ENCODE measurements at places on chromosomes 6 and 20.
A peak's percentile ranks its signal among the peaks of the same experiment; 100 is the strongest.

GRCh38 chr6:7033202-7033601 lies 74.6 kb upstream of the RREB1 start:
- no peak for DNase-seq

DNA sequence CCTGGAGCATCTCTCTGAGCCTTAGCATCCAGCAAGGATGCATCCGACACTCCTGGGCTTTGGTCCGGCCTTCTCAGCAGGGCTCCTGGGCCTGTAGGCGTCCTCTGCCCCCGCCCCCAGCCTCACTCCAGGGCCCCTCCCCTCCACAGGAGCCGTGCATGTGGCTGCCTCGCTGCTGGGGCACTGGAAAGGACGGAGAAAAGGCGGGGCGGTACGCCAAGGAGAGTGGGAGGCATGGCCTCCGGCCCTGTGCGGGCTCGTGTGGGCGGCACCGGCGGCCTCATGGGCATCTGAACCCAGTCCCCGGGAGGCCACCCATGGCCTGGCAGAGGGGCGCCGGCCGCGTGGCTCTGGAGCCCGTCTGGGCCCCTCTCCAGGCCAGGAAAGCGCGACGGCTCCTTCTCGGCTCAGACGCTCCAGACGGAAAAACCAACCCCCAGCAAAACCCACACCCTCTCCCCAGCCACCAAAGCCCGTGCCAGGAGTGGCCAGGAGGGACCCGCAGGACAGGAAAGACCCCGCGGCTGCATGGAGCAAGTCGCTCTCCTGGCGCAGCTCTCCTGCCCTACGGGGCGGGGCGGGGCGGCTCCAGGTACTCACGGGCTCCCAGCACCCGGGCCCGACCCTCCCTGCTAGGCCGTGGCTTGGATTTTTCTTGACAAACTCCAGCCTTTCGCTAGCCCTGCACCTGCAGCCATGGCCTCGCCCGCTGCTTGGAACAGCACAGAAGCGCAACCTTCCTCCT lies 419.9 kb downstream of the QKI start:
- no peak for DNase-seq

DNA sequence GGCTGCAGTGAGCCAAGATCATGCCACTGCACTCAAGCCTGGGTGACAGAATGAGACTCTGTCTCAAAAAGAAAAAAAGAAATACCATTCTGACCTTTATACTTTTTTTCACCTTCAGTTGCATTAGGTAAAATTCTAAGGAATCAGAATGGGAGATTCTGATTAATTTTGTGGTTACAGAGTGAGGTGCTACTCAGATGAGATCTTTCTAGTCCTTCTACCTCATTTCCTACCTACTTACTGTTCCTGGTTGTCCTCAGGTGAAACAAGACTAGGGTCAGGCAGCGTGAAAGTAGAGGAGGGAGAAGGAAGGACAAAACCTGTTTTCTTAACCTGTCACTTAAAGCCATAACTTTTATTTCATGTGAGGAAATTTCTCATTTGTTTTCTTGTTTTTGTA lies 63.7 kb downstream of the MTFR2 start:
- no peak for DNase-seq

DNA sequence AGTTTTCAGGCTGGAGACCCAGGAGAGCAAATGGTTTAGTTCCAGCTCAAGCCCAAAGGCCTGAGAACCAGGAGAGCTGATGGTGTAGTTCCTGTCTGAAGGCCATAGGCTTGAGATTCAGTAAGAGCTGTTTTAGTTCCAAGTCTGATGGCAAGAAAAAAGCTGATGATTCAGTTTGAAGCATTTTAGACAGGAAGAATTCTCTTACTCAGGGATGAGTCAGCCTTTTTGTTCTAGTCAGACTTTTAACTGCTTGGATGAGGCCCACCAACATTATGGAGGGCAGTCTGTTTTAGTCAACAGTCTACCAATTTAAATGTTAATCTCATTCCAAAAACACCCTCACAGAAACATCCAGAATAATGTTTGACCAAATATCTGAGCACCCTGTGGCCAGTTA lies 2.5 kb downstream of the ZSCAN26 start:
- DNase-seq = no peak

- no peak for DNase-seq
Observed at GRCh38 chr6:144922120-144922722, 637.1 kb downstream of the UTRN start.

GRCh38 chr6:3912361-3913076 lies 63.3 kb downstream of the FAM50B start:
- no peak for DNase-seq

GRCh38 chr6:36825994-36826393 lies 13.2 kb downstream of the CPNE5 start:
- DNase-seq = no peak

- no peak for DNase-seq
Observed at GRCh38 chr6:63663147-63663955, 27.7 kb downstream of the PHF3 start.

DNA sequence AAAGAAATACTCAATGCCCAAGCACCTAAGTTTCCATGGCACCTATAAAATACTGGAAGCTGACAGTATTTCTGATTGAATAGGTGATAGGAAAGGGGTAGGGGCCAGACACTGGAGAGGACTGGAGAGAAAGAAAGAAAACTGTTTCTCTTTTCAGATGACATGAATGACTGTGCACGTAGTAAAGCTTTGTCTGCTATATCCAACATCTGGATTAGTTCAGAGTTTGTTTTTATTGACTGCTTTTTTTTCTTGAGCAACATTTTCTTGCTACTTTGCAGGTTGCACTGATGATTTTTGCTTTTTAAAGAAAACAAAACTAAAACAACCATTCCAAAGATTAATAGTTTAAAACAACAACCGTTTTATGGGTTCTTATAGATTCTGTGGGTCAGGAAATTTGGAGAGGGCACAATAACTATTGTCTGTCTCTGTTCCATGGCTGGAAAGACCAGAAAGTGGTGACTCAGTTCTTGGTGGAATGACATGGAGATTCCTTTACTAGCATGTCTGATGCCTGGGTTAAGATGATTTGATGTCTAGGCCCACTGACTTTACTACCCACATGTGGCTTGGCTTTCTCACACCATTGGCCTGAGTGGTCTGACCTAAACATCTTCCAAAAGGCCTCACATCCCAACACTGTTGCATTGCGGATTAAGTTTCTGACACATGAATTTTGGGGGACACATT lies 12.2 kb upstream of the LRP11 start:
- no peak for DNase-seq

GRCh38 chr6:151388997-151389617 lies 2.3 kb downstream of the ZBTB2 start:
- DNase-seq = no peak

GRCh38 chr6:26217714-26218075 lies 130.5 kb downstream of the HFE start:
- DNase-seq = no peak

DNA sequence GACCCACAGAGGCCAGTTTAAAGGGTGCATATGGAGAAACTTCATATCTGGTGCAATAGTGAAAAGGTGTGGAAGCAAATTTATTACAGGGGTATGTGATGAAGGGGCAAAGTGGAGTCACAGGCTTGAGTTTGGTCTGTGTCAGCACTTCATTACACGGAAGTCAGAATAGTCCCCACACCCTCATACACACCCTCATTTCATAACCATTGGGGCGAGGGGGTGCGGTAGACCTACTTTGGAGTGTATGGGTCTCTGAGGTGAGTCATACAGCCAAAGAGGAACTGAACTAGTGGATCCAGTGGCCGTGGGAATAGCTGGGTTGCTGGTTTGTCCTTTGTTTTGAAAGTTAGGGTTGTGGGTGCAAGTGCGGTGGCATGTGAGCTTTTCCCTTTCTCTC lies 3.3 kb downstream of the TM9SF4 start:
- no peak for DNase-seq

DNA sequence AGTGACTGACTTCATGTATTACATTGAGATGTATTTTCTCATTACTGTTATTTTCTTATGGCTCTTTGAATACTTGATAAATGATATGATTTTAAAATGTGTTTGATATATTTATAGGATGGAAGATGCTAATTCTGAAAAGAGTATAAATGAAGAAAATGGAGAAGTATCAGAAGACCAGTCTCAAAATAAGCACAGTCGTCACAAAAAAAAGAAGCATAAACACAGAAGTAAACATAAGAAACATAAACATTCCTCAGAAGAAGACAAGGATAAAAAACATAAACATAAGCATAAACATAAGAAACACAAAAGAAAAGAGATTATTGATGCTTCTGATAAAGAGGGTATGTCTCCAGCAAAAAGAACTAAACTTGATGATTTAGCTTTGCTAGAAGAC lies 47.5 kb downstream of the FAM217A start:
- DNase-seq = no peak

GRCh38 chr20:32823078-32823477 lies 3.3 kb downstream of the MAPRE1 start:
- DNase-seq = no peak

- no peak for DNase-seq
Observed at GRCh38 chr6:156390621-156391020, 386.6 kb upstream of the ARID1B start.

GRCh38 chr20:3193806-3194616 lies 10.5 kb downstream of the DDRGK1 start:
- DNase-seq = no peak

DNA sequence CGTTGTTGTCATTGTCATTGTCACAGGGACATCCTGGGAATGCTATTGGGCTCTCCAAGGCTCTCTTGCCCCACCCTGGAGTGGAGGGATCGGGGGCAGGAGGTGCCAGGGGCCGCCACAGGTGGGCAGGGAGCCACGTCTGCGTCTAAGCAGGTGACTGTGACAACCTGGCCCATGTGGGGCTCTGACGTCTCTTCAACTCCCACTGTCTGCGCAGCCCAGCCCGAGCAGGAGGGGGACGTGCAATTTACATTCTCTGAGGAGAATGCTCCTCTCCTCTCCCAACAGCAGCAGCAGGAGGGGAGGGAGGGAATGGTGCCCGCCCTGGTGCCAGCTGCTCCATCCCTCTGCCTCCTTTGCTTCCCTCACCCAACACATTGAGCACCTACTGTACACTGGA lies 50.1 kb downstream of the GRM4 start:
- no peak for DNase-seq

- no peak for DNase-seq
Observed at GRCh38 chr6:92723390-92723931, 695.9 kb downstream of the EPHA7 start.

- no peak for DNase-seq
Observed at GRCh38 chr6:142811923-142812322, 133.1 kb downstream of the HIVEP2 start.

DNA sequence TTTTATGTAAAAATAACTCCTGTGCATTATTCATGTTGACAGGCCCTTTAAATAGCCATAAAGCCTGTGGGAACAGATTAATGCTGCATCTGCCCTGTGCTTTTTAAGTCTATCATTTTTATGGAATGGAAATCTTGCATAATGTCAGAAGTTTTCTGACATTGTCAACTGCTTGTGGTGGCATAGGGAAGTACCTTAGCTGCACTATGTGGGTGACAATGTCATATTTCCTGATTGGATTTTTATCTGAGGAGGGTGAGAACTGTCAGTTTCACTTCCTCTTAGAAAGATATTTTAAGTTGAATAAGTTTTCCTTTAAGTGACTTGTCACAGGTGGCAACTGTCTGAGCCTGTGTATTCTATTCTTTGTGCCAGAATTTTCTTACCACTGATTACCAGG lies 267.9 kb downstream of the PLCB1 start:
- no peak for DNase-seq

GRCh38 chr6:366389-367297 lies 24.9 kb upstream of the IRF4 start:
- no peak for DNase-seq

GRCh38 chr6:20652299-20653084 lies 118.2 kb downstream of the CDKAL1 start:
- no peak for DNase-seq

- DNase-seq = no peak
Observed at GRCh38 chr20:57220337-57221145, 45.9 kb downstream of the BMP7 start.

- no peak for DNase-seq
Observed at GRCh38 chr20:22829356-22829755, 205.8 kb upstream of the SSTR4 start.

- no peak for DNase-seq
Observed at GRCh38 chr6:6919173-6919572, 188.6 kb upstream of the RREB1 start.

DNA sequence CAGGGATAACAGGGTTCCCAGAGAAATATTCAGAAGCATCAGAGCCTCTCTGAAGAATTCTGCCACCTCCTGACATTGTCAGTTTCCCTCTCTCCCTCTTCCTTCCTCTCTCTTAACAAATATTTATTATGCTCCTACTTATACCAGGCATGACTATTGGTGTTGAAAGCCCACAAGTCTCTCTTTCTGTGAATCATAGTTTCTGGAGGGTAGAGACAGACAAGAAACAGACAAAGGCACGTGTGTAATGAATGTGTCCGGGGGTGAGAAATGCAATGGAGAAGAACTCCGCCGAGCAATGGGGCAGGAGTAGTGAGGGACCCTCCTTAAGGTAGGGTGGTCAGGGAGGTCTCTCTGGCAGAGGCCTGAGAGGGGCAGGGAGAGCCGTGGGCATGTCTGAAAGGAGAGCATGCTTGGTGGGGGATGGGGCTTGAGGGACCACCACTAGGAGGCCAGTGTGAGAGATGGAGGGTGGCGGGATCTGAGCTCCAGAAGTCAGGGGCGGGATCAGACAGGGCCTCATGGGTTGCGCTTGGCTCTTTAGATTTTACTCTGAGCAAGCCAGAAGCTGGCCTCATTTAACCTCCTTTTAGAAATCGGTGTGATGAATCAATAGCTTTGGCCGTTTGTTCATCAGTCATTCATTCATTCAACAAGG lies 57.3 kb downstream of the EYA2 start:
- DNase-seq = no peak

DNA sequence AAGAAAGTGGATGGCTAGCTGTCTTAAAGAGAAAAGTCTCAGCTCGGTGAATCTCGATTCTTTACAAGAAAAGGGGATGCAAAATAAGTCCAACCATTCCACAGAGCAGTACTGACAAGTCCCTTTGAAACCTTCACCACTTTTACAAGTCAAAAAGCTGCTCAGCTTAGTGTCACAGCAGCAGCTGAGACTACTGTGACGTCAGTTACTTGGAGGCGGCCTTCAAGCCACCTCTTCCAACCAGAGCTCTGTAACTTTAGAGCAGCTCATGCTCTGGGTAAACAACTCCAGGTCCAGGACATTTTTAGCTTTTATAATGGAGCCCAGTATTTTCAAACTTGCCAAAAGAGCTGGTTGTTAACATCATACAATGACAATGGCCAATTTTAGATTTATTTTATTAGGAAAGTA lies at the start of gene KIAA0408:
TSS of gene KIAA0408 (minus strand) at position 159 of the 411 bp plus-strand sequence. CDS start 5,408 bp downstream, outside the sequence.
- peak; percentile 49 for DNase-seq

DNA sequence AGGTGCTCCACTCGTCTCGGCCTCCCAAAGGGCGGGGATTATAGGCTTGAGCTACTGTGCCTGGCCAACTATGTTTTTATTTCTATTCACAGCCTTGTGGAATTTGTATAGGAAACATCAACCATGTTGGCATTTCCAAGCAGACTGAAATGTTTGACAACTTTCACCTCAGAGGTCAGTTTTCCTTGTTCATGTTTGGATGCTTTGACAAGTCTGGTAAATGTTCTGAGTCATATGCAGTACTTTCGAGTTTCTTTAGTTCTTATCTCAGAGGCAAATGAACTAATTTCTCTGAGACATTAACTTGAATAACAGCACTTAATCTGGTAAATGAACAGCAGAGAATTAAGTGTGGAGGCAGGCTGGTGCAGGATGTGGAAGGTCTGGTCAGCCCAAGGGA lies 373.4 kb upstream of the SYNCRIP start:
- no peak for DNase-seq

GRCh38 chr20:37990571-37991151 lies 42.6 kb downstream of the TTI1 start:
- DNase-seq = no peak

Data from NCI-H774 (cell line).